SK-N-SH (cell line): ENCODE measurements at places on chromosomes 12 and 14.

- DNase-seq, result no peak
Observed at GRCh38 chr12:111045941-111046340, 125.6 kb upstream of the MYL2 start.

DNA sequence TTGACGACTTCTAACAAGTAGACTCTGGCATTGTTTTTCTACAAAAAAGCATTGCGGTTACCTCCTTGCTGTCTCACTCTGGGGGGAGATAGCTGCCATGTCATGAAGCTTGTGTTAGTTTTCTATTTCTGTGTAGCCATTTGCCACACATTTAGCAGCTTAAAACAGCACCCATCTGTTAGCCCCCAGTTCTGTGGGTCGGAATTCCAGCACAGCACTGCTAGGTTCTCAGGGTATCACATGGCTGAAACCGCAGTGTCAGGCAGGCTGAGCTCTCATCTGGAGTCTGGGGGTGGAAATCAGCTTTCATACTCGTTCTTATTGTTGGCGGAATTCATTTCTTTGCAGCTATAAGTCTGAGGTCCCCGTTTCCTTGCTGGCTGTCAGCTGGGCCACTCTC is 19.9 kb upstream of the STXBP6 start:
- no peak for DNase-seq

GRCh38 chr12:12451098-12451497 is 94.2 kb downstream of the BORCS5 start:
- DNase-seq, result no peak

GRCh38 chr12:46473634-46474329 is 101.2 kb upstream of the SLC38A2 start:
- peak; percentile 15 for DNase-seq

DNA sequence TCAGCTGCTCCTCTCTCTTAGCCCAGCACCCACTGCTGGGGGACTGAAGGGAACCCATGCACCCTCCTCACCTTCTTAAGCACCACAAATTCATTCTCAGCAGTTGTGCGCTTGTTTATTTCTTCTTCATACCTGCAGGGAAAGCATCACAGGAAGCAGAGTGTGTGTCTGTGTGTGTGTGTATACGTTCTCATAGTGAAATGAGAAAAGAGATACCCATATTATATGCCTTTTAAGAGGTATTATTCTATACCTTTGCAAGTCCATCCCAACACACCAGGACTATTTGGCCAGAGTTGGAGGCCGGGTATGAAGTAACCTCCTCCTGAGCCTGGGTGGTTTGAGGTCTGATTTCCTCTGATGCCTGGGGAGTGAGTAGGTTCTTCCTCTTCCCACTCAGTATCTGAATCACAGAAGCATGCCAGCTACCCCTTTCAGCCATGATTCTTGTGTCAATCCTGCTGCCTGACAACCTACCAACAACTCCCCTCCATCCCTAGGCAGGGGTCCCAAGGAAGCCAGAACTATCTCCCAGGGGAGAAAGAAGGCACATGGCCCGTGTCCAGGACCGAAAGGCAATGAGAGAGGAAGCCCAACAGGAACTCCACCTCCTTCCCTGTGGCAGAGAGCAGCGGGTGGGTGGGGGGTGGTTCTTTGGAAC is 3.0 kb downstream of the KRT73 start:
- no peak for DNase-seq

DNA sequence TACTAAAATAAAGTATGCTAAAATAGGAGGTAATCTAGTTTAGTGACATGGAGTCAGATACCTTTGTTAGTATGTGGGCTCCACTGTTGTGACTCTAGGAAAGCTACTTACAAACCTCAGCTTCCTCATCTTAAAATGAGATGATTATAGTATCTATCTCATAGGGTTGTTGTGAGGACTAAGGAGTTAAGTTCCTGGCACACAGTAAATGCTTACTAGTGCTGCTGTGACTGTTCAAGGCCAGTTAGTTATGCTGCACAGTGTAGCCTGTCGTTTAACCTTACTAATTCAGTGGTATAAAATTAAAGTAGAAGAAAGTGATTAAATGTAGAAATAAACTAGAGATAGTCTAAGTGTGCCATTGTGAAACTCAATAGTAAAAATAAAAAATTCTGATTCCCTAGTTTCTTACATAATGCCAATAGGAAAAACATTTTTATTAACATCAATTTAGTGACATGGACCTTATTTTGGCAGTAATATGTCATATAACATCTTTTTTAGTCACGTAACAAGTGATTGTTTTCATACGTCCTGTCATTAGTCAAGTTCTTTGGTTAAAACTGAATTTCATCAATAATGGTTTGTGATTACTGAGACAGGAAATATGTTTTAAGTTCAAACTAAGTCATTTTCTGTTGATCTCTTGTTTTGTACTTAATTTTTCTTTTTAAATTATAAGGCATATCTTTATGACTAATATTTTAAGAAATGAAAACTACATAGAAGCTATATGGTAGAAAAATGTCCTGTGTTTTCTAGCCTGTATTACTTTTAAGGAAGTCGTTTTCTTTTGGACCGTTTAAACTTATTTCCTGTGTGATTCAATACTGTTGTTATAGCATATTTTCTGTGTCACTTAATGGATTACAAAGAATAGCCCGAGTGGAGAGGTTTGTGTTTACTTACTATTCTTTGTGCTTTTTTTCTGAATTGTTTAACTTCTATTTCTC is 74.0 kb downstream of the PCNX1 start:
- DNase-seq, result no peak

- DNase-seq, result no peak
Observed at GRCh38 chr14:55272387-55272786, 1.2 kb downstream of the FBXO34 start.

DNA sequence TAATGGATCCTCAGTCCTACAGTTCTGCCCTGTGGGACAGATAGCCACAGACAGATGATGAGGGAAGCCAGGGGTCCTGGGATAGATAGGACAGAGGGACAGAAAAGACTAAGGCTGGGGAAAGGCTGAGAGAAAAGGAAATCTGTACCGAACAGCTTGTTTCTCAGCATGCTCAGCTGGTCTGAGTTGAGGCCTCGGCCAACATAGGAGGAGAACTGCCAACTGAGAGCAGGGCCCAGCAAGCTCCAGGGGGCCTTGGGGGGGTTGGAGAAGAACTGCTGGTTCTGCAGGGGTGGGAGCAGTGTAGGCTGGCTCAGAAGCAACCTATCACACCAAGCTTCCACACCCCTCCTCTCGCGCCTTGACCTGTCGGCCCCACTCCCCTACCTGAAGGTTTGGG is 10.1 kb downstream of the IL23A start:
- no peak for DNase-seq

DNA sequence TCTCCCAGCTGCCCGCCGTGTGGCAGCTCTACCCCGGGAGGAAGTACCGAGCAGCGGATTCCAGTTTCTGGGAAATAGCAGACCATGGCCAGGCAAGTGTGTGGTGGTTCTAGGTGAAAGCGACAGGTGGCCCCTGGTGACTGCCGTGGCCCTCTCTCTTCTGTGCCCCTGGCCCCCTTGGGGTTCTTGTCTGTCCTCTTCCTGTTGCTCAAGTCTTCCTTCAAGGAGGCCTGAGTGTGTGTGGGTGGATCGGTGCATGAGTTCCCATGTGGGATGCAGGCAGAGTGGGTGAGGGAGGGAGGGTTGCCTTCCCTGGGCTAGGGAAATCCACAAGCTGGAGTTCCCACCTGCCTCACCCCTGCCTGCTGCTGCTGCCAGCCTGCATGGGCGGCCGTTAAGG is 4.6 kb downstream of the TCL1B start:
- DNase-seq, result no peak

DNA sequence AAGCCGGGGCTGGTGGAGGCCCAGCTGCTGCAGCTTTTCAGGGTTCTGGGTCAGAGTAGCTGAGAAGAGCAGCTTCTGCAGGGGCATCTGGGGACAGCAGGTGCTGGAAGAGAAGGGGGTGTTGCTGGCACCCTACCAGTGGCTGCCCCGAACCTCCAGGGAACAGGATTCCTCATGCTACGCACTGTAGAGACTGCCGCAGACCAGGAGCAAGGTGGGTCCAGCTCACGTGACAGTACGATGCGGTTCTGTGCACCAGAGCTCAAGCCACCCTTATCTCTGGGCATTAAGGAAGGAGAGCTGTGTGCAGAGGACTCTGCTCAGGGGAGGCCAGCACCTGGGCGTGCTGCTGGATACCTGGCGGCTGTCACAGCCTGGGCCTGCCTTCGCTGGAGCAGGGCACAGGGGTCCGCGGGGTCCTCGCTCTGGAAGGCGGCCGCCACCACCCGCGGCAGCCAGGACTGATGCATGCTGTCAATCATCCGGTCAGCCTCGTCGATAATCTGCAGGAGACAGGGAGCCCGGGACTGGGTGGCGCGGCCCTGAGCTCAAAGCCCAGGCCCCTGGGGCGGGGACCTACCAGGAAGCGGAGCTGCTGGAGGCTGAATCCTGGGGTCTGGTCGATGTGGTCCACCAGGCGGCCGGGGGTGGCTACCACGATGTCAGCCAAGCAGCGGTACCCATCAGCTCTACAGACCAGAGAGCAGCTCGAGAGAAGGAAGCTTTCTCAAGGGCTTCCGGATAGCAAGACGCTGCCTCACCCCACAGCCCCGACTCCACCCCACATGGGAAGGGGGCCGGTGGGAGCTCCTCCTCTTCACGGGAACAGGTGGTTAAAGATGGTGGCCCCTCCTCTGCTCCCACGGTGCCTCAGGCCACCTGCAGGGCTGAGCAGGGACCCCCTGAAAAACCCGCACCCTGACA is 2.9 kb downstream of the DDX51 start:
- no peak for DNase-seq

- no peak for DNase-seq
Observed at GRCh38 chr12:38157274-38157932, 159.2 kb upstream of the ALG10B start.

DNA sequence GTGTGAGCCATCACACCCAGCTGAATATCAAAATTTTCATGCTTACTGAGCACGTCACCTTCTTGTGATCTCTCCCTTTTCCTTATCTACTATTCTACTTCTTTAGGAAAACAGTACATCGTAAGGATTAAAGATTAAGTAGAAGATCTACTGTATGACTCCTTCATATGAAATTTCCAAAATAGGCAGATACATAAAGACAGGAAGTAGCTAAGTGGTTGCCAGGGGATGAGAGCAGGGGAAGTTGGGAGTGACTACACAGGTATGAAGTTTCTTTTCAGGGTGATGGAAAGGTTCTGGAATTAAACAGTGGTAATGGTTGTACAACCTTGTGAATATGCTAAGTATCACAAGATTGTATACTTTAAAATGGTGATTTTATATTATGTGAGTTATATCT is 36.5 kb upstream of the CERS5 start:
- no peak for DNase-seq

- peak; percentile 15 for DNase-seq
Observed at GRCh38 chr12:39692258-39692853, 72.8 kb upstream of the ABCD2 start.

GRCh38 chr12:111976291-111976690 is 36.7 kb downstream of the TMEM116 start:
- no peak for DNase-seq

GRCh38 chr14:41609704-41610183 is 3.1 kb downstream of the LRFN5 start:
- DNase-seq, result peak; percentile 28

DNA sequence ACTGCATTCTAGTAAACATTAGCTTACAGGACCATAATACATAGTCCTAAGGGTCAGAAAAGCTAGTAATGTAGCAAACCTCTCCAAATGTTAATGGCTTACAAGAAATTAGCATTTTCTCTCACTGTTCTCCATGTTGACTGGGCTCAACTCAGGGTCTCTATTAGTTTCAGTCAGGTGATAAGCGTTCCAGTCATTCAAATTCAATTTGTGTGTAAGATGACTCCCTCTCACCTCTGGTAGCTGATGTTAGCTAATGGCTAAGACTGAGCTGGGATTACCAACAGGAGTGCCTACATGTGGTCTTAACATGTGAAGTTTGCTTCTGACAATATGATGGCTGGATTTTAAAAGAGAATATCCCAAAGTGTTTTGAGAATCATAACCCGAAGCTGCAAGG is 630.5 kb upstream of the USP15 start:
- DNase-seq, result no peak

GRCh38 chr14:93042968-93043940 is 72.5 kb downstream of the ITPK1 start:
- peak; percentile 81 for DNase-seq

GRCh38 chr14:103125098-103126070 is 2.1 kb downstream of the TNFAIP2 start:
- DNase-seq, result no peak

- no peak for DNase-seq
Observed at GRCh38 chr14:89870316-89870715, 84.2 kb downstream of the EFCAB11 start.

DNA sequence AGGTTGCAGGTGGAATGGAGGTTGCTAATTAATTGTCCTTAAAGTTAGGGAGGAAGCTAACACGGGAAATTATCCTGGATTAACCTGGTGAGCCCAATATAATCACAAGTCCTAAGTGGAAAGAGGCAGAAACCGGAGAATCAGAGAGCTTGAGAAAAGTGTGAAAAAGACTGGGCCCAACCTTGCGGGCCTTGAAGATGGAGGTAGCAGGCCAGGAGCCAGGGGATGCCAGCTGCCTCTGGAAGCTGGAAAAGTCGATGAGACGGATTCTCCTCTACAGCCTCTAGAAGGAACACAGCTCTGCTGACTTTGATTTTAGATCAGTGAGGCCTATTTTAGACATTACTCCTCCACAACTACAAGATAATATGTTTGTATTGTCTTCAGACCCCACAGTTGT is 2.1 kb downstream of the SDR9C7 start:
- no peak for DNase-seq

- peak; percentile 89 for DNase-seq
Observed at GRCh38 chr12:30926243-30927221, at the start of gene TSPAN11. Gene TSPAN11 (plus strand): TSS chr12:30926748. CDS start chr12:30953992, 27,244 bp downstream.

GRCh38 chr12:71688961-71689570 is 3.2 kb downstream of the TMEM19 start:
- DNase-seq, result no peak

DNA sequence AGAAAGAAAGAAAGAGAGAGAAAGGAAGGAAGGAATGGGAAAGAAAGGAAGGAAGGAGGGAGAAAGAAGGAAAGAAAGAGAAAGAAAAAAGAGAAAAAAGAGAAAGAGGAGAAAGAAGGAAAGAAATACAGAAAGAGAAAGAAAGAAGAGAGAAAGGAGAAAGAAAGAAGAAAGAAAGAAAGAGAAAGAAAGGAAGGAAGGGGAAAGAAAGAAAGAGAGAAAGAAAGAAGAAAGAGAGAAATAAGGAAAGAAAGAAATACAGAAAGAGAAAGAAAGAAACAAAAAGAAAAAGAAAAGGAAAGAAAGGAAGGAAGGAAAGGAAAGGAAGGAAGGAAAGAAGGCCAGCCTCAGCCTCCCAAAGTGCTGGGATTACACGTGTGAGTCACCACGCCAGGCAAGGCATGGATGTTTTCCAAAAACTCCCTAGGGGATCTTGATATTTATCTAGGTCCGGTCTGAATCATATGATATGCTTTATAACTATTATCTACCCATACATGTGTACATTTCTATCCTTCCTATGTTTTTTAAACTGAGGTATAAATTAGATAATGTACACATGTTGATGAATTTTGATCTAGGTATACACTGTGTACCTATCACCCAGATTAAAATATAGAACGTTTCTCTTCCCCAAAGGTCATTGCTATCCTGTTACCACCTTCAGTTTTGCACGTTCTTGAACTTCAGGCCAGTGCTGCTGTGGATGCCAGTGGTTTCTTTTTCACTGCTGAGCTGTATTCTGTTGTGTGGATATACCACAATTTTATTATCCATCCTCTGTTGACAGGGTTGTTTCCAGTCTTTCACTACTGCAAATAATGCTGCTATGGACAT is 177.9 kb downstream of the RBM19 start:
- DNase-seq, result no peak
